ENCODE measurements at places on chromosomes 7 and 10.

DNA sequence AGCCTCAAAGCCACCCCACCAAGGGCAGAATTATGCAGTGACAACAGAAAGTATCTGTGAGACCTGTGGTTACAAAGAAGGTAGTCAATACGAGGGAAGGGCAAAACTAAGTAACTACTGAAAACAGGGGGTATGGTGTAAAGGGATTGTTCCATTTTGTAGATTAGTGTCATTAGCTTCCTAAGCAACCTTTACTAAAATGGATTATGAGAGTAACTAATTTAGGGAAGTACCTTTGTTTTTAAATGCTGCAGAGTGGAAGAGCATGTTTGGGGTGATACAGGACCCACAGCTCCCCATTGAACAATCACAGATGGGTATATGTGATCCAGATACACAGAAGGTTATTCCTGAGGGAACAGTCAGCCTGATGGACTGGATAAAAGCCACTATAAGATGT, 51.3 kb upstream of the TAC1 start:
- no peak for DNase-seq

DNA sequence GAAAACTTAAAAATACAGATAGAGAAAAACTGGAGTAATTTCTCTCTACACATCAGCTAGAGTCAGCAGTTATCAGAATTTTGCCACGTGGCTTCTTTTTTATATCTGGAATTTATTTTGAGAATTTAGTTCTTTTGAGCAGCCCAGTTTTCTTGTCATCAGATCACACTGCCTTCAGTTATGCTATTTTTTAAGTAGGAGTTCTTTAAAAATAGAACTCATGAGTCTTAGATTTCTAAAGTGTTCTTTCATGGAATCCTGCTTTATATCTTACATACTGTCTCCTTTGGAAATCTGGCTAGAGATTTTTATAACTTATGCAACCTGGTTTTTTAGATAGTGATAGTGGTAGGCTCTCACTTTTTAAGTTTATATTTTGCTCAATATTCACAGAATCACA, 24.2 kb downstream of the AGR2 start:
- no peak for DNase-seq

- DNase-seq = no peak
Measured at GRCh38 chr7:76310102-76310957, 7.9 kb downstream of the HSPB1 start.

GRCh38 chr10:130432850-130433249, 296.7 kb downstream of the GLRX3 start:
- no peak for DNase-seq

DNA sequence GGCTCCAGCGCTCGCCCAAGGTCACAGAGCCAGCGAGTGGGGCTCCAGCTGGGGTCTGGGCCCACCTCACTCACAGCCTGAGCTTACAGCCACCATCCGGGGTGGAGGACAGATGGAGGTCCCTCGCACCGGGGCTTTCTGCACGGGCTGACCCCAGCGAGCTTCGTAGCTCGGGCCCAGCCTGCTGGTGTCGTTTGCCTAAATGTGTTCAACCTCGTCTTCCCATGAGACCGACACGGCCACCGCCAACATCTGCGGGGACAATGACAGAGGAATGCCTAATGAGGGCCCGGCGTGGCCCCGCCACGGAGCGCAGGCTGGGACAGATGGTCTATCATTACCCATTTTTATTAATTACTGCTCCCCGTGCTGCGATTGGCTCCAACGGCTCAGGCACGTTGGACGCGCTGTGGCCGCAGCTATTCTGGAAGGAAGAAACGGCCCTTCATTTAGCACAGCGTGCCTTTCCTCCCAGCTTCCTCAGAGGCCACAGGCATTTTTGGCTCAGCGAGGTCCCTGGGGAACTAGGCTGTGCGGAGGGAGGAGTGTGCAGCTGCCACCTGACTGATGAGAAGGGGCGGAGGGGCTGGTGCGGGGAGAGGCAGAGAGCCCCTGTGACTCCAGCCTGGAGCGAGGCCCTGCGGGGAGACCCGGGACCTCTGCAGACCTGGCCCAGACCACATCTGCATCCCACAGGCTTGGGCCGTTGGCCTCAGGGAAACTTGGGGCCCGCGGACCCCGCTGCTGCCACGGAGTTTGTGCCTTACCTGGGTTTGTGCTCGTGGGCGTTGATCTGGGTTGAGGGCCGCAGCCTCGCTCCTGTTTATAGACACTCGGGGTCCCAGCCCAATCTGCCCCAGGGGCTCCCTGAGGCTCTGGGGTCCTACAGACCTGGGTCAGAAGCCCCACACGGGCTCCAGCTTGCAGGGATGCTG, 22.9 kb upstream of the ELFN1 start:
- peak; percentile 44 for DNase-seq

Data from stromal cell of bone marrow (primary cell).